Memory B cell (primary cell): ENCODE measurements at places on chromosomes 6 and 20.

DNA sequence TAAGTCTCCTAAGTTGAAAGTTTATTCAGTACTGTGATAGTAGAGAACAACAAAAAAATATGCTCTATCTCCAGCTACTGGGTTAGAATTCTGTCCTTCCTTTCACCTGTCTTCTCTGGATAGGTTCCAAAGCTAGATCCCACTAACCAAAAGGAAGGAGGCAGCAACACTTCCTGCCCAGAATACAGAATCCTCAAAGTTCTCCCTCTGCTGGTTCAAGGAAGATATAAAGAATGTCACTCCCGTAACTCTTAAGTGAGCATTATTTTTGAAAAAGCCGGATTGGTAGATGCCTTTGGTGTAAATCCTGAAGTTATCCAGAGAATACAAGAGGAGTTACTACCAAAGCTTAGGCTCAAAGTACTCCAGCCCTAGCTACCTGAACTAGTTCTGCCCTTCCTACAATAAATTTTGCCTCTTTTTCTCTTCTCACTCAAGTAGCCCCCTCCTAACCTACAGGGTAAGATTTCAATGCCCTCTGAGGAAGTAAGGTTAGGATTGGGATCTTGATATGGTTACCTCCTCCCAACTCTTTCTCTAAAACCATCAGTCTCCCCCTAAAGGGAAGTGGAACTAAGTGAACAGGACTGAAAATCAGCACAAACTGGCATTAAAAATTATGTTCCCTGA, 26.0 kb upstream of the CRIP3 start:
- DNase-seq = no peak

DNA sequence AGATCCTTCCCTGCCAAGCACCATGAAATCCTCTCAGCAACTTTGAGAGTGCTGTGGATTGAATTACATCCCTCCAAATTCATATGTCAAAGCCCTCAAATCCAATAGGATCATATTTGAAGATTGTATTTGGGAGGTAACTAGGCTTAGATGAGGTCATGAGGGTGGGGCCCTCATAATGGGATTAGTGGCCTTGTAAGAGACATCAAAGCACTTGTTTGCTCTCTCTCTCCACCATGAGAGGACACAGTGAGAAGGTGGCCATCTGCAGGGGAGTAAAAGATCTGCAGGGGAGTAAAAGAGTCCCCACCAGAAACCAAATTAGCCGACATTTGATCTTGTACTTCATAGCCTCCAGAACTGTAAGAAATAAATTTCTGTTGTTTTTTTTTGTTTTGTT, 298.2 kb downstream of the SAMD5 start:
- DNase-seq = no peak

- no peak for DNase-seq
Measured at GRCh38 chr6:13262302-13263230, 65.8 kb downstream of the TBC1D7 start.

- no peak for DNase-seq
Measured at GRCh38 chr20:48760403-48760983, 67.3 kb downstream of the PREX1 start.

GRCh38 chr6:155676346-155676745, 220.7 kb upstream of the NOX3 start:
- no peak for DNase-seq

GRCh38 chr6:112980676-112981075, 633.5 kb downstream of the RFPL4B start:
- no peak for DNase-seq

GRCh38 chr6:99270826-99271225, 78.6 kb downstream of the FAXC start:
- no peak for DNase-seq

DNA sequence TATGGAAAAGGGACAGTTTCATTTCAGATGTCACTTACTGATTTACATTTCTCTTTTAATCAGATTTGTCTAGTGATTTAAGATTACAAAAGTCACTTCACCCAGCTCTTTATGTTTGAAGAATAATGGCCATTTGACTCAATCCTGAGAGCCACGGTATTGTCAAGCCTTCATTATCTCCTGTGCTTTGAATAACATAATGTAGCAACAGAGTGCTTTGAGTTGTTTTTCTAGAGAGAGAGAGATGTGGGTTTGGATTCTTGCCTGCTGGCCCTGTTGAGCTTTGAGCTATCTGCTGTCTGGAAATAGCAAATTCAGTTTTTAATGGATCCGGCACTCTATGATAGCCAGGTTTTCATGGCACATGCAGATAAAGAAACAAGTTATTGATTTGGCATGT, 478.4 kb upstream of the SOX4 start:
- no peak for DNase-seq

- DNase-seq = no peak
Measured at GRCh38 chr20:21146215-21146614, 20.3 kb downstream of the KIZ start.

GRCh38 chr6:141744194-141744925, 388.4 kb upstream of the GJE1 start:
- DNase-seq = no peak

DNA sequence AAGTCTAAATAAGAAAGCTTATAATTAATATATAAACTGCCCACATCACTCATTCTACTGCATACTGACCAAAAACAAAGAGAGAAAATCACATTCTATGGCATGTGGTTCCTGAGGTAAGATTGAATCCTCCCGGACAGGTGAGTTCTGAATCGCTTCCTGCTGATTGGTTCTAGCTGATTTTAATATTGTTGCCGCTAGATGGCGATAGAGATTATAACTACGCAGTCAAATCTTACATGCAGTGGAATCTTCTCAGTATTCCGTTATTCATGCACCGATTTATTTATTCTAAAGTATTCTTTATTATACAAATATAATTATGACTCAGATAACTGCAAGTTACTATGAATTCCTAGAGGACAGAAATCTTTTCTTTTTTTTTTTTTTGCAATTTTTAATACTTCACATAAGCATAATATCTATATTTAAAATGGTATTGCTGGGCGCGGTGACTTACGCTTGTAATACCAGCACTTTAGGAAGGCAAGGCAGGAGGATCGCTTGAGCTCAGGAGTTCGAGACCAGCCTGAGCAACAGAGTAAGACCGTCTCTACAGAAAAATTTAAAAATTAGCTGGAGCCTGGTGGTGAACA, 24.2 kb upstream of the TMX4 start:
- peak; percentile 68 for DNase-seq

- DNase-seq = no peak
Measured at GRCh38 chr6:105713474-105714118, 310.7 kb upstream of the PREP start.

- no peak for DNase-seq
Measured at GRCh38 chr6:108748959-108749358, 99.3 kb upstream of the ARMC2 start.

GRCh38 chr6:150713931-150714330, 114.2 kb downstream of the PLEKHG1 start:
- no peak for DNase-seq
